NCI-H2107 (cell line): ENCODE measurements at places on chromosomes 2 and 18.
A peak's percentile ranks its signal among the peaks of the same experiment; 100 is the strongest.

- DNase-seq, result no peak
These were observed 381.2 kb downstream of the MBD2 start for GRCh38 chr18:53843113-53843760.

- DNase-seq, result no peak
These were observed 113.7 kb downstream of the BCL2 start for GRCh38 chr18:63205791-63206252.

DNA sequence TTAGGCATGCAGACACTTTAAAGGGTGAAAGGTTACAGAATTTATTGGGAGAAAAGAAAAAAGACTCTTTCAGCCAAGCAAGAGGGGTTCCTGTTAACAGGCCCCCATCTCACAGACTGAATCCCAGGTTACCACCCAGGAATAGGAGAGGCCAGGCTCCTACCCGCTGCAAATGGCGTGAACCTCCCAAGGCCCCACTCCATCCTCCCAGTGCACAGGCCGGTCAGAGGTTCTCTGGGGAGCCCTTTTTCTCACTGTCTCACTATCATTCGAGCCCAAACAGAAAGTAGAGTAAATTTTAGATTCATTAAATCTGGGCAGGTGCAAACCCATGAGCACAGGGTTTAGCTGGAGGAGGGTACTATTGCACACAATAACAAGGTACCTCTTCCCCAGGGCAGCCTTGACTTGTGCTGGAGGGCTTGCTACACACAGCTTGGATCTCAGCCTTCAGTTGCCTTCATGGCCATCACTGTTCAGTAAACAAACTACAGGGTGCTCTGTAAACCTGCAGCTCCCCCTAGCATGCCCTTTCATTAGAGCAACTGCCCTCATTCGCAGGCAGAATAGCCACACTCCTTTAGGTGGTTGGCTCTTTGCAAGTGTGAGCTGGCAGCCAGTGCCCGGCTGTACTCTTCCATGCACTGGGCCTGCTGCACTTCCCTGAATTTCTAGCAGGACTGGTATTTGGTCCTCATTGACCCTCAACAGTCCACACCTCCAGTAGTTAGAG lies 7.3 kb upstream of the PLEK start:
- DNase-seq, result peak; percentile 1

DNA sequence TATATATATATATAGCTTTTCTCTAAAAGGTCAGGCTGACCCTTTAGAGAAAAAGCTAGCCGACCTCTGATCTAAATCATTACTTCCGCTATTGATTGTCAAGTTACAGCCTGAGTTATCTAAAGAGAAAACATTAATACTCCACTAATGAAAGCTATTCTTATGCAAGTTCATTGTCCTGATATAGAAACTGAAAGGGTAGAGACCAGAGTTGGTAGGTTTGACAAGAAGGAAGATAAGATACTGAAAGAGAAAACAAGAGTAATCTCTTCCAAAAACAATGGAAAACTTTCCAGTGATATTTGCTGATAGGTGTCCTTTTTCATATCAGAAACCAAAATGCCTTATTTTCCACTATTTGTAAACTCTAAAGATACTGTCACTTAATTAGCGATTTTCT lies 62.8 kb upstream of the SLC39A10 start:
- DNase-seq, result no peak

GRCh38 chr18:10995550-10995949 lies 153.8 kb downstream of the PIEZO2 start:
- no peak for DNase-seq

DNA sequence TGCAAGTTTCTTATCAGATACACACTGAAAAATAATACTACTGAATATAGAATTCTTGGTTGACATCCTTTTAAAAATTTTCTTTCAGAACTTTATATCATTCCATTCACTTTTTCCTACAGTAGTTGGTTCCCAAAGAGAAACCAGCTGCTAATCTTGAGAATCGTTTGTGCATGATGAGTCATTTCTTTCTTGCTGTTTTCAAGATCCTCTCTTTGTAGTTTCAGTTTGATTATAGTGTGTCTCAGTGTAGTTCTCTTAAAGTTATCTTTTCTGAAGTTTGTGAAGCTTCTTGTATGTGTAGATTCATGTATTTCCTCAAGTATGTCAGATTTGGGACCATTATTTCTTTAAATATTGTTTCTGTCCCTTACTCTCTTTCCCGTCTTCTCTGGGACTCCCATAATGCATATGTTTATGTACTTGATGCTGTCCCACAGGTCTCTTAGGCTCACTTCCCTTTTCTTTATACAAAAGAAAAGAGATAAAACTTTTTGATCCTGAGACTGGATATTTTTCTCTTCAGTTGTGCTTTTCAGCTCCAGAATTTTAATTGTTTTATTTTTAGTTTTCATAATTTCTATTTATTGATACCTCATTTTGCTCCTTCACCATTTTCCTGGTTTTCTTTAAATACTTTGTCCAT lies 801.0 kb downstream of the TDRD15 start:
- no peak for DNase-seq

GRCh38 chr2:71749671-71750101 lies 296.3 kb downstream of the DYSF start:
- no peak for DNase-seq
